Right atrium auricular region (tissue), 2 donors: ENCODE measurements at places on chromosomes 12 and 14. TPM values are rescaled to one million over a fixed set of nuclear protein-coding genes. Genes with fewer than 3 reads are reported as not detected.

DNA sequence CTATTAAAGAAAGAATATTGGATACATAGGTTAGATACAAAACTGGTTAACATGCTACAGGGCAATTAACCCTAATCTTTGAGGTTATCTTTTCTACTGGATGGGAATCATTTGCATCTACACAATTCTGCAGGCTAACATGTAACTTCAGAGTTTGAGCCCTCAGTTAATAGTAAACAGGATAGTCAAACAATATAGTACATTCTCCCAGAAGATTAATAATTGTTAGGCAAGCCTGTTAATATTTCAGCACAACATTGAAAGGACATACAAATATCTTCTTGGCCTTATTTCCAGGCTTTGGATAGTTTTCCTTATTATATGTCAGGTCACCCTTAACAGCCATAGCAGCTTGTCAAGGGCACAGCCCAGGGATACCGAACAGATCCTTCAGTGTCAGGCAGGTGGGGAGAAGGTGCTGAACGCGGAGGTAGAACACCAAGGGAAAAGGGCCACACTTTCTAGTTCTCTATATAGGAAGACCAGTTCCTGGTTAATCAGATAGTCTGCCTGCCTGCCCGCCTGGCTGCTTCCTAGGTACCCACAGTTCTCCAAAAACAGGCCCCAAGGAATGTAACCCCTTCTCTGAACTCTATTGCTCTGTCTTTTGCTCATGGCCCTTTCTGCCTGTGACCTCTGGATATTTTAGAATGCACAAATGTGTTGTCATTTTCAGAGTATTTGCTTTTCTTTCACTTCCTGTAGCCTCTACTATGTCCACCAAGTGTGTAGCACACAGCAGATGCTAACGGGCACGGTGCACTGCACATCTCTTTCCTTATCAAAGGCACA lies 256.0 kb downstream of the PCNX1 start:
- DNase-seq, result no peak

DNA sequence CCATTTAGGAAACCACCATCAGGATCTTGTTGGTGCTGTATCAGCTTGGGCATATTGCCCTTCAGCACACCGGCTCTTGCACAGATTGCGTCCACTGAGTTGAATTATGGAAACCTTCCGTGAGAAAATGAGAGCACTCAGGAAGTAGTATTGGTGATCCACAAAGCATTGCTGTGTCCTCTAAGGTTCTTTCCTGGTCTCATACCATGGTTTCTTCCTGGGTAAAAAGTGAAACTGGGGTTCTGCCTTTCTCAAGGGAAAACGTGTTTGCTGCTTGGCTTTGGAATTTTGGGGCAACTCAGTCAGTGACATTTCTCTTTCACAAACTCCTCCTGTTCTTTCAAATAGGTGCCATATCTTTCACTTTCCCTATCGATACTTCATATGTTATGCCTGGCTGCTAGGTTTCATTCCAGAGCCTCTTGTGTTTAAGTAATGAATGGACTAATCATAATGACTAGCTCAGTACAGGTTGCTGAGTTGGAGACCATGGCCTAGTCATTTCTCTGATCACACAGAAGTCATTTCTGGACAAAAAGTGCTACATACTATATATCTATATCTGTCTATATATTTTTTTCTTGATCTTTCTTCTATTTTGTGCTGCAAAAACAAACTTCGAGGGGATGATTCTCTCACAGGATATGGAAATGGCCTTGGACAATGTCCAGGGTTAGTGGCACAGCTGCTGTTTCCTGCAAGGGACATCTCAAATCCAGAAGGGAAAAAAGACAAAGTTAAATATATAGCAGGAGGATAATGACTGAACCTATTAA lies 423.4 kb downstream of the ZFP36L1 start:
- DNase-seq, result no peak

AKAP3 gene
- 7.1 TPM for total RNA-seq

HCAR3 gene
- total RNA-seq, result not detected

RTL1 gene
- total RNA-seq, result not detected

DNA sequence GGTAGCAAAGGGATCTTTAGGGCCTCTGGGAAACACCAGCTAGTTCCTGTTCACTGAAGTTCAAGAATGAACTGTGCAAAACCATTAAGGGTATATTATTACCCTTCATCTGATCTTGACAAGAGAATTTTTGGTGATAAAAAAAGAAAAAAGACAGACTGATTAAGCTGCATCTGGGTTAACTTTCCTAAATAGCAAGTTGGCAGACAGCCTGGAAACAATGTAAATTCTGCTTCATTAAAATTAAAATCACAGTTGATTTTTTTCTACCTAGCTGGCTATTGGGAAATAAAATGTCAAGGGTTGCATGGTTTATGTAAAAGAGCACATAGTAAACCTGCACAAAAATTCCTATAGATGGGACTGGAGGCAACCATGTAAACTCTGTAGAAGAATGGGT lies 126.6 kb upstream of the PRKD1 start:
- DNase-seq, result no peak

DNA sequence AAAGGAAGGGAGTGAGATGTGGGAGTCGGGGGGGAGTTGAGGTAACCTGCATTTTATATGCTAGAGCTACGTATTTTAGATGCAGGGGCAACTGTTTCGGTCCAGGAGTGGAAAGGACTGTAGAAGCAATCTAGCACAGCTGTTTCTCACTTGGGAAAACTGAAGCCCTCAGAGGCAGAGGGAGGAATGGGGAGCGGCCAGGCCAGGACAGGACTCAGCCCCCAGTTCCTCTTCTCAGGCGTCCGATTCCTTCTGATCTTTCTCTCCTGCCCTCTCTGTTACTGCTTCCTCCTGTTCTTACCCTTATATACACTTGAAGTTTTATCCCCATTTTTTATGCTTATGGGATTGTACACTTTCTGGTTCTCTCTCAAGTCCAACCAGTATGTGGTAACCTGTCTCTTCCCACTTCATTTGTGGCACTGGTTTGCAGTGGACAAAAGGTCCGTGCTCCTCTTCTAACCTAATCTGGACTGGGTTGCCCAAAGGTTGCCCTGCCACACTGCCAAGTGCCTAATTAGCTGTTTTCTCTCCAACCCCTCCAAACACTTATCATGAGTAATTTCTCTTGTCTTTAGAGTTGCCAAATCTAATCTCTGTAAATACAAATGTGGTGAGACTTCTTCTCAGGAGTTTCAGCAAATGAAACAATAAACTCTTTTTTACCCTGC lies 16.2 kb downstream of the LPCAT3 start:
- no peak for DNase-seq

TAS2R13 gene
- 0.63 TPM for total RNA-seq

DNA sequence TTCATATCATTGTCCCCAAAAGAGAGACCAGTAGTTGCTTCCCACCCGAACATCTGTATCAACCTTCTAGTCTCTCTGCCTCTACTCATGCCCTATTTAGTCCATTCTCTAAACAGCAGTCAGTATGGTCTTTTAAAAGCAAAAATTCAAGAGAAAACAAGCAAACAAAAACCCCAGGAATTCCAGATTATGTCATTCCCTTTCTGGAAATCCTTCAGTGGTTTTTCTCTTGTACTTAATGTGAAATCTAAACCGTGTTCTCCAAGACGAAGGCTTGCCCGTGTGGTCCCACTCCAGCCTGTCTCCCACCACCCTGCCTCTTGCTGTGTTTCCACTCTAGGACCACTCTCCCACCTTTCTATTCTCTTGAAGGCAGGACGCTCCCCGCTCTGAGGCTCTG lies 90.8 kb downstream of the TMEM30B start:
- no peak for DNase-seq

DNA sequence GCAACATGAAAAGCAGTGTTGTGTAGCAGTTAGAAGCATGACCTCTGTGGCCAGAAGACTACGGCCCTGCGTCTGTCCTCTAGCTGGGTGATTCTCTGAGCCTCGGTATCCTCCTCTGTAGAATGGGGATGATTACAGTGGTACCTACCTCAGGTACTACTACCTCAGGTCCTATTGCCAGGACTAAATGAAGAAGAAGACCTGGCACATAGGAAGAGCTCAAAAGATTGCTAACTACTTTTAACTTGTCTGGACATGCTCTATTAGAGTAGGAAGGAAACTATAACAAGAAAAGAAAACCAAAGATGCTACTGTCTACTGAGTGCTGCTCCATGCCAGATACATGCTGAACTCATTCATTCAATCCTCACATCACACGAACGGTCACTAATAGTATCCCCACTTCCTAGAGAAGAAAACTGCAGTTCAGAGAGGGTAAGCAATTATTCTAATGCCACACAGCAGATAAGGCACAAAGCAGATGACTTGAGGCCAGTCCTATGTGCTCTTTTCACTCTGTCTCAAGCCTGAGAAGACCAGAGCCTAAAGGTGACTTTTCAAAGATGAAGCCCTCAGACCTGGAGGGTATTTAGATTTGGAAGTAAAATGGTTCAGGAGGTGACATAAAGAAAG lies 108.1 kb upstream of the HIF1A start:
- DNase-seq, result no peak

ESR2 gene
- total RNA-seq, result 0.30 TPM

AICDA gene
- not detected for total RNA-seq

DNA sequence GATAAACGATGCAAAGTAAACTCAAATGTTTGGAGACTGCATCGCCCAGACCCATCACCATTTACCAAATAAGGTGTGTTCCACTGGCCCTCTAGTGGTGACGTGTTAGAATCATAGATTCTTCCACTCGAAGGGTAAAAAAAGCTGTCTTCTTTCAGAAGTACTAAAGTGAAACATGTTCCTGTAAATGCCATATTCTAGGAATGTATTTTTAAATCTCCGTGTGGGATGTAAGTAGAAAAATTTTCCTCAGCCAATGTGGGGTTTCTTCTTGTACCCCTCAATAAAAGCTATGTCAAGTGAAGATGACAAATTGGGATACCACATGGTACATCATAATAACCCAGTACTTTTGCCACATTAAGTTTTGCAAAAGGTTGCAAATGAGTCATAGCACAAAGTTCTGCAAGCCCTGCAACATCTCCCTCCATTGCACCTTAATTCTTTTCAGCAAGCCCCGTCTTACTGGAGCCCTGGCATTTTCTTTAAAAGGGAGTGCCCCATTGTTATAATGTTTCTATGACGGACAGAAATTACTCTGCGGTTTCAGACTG lies 100.8 kb downstream of the CCER1 start:
- DNase-seq, result no peak

GPD1 gene
- 8.8 TPM for total RNA-seq

TAS2R42 gene
- total RNA-seq, result not detected

NKX2-8 gene
- total RNA-seq, result not detected

DNA sequence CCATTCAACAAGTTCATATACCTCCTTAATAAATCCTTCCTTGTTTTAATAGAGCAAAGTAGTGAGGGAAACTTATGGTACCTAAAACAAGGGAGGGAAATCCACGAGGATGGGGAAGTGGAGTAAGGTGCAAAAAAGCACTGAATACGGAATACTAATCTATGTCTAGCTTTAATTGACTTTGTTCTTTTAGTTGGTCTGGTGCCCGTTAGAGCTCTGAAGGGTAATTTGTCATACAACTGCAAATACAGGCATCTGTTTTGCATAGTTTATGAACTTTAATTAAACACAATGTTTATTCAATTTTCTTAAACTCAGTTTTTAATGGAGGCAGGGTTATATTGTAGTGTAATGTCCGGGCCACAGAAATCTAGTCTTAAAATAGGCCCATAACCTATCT lies 67.0 kb downstream of the E2F7 start:
- DNase-seq, result no peak

GRCh38 chr12:1650260-1650977 lies 21.4 kb downstream of the WNT5B start:
- no peak for DNase-seq

AMN1 gene
- total RNA-seq, result 10.4 TPM

GRCh38 chr12:93043192-93043876 lies 114.2 kb upstream of the EEA1 start:
- DNase-seq, result no peak

EMP1 gene
- 188 TPM for total RNA-seq

DNA sequence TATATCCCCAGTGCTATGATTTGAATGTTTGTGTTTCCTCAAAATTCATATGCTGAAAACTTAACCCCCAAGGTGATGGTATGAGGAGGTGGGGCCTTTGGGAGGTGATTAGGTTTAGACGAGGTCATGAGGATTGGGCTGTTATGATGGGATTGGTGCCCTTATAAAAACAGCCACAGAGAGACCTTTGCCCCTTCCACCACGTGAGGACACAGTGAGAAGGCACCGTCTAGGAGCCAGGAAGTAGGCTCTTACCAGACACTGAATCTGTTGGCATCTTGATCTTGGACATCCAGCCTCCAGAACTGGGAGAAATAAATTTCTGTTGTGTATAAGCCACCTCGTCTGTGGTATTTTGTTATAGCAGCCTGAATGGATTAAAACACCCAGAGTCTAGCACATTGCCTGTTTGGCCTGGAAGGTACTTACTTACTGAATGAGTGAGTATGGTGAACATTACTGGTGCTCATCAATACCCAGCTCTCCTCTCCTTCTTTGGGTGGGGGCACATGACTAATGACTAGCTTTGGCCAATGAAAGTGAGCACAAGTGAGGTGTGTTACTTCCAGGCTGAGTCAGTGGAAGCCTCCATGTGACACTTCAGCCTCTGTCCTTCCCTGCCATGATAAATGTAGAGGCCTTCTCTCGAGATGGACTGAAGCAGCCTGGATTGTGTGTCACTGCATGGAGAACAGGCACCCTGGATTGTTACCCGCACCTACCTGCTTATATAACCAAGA lies 72.4 kb upstream of the CHST11 start:
- DNase-seq, result no peak
